ENCODE measurements at places on chromosomes 7 and 10.

- DNase-seq: no peak
Measured at GRCh38 chr7:112105584-112106530, 100.3 kb downstream of the DOCK4 start.

- no peak for DNase-seq
Measured at GRCh38 chr7:148918058-148918596, 34.0 kb upstream of the EZH2 start.

- no peak for DNase-seq
Measured at GRCh38 chr7:17185690-17186070, 112.8 kb upstream of the AHR start.

DNA sequence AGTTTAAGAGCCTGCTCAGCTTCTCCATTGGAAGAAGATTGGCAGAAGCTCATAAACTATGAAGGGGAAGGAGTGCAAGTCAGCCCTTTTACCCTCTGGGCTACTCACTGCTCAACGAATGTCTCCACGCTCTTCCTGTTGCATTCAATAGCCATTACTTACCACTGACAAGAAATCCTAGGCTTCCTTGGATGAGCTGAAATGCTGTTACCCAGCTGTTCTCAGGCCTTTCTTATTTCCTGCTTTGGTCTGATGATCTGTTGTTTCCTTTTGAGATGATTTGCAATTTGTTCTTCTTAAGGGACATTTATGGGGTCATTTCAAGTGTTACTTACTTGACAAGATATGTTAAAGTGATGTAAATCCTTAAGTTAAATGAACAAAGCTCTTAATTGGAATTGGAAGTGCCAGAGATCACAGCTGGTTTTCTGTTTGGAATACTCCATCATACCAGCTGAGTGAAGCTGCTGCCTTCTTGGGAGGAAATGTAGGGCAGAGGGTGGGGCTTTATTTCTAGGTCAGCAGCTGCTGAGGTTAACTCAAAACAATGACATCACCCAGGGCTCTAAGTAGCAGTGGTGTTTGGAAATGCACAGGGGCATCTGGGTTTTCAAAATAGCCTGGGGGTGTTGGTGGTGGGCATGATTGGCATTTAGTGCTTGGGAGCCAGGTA is 170.0 kb downstream of the PRKCQ start:
- DNase-seq: no peak
